ENCODE measurements at places on chromosomes 13 and 19.

- no peak for DNase-seq
These were observed 54.0 kb upstream of the DOCK9 start for GRCh38 chr13:99031832-99032231.

DNA sequence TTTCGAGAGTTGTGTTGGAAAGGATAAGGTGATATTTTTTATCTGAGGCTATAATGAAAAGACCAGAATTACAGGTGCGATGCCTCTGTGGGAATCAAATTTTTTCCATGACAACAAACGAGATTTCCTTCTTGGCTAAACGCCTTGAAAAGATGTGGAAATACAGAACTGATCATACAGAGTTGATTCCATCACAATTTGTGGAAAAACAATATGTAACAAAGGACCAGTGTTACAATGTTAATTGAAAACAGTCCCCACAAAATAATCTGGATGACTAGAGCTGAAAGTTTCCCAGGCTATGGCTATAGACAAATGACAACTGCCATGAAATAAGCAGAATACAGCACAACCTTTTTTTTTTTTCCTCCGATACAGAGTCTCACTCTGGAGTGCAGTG is 628.9 kb downstream of the DIAPH3 start:
- DNase-seq, result no peak

DNA sequence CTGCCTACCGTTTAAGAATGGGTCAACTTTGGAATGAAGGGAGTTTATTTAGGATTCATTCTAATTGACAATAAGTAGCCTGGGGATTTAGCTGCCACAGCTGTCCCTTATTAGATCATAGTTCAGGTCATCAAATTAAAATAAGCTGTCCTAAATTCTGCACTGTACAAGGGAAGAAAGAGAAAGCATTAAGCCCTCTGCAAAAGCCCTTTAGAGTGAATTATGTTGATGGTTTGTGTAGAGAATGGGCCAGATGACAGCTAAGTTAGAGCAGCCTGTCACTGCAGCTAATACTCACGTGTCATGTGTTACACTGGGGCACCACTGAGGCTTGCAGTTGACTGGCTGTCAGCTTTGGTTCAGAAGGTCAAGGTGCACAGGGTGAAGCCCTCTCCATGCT is 737.1 kb upstream of the SLC10A2 start:
- DNase-seq, result no peak

DNA sequence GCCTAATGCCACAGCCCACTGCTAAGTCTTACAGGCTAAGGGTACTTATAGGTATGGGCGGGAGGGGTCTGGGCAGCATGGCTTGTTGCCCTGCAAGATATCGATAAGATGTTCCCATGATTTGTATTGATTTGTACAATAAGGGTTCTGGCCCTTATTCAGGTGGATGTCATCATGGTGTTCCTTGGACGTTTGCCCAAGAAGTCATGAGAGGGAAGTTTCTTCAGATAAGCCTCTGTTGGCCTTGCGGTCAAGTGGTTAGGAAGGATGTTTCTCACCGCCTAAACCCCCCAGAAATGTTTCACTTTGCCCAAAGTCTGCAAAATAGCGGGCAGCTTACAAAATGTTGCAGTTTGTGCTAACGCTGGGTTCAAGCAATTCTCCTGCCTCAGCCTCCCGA is 7.3 kb downstream of the PARP4 start:
- DNase-seq, result no peak

DNA sequence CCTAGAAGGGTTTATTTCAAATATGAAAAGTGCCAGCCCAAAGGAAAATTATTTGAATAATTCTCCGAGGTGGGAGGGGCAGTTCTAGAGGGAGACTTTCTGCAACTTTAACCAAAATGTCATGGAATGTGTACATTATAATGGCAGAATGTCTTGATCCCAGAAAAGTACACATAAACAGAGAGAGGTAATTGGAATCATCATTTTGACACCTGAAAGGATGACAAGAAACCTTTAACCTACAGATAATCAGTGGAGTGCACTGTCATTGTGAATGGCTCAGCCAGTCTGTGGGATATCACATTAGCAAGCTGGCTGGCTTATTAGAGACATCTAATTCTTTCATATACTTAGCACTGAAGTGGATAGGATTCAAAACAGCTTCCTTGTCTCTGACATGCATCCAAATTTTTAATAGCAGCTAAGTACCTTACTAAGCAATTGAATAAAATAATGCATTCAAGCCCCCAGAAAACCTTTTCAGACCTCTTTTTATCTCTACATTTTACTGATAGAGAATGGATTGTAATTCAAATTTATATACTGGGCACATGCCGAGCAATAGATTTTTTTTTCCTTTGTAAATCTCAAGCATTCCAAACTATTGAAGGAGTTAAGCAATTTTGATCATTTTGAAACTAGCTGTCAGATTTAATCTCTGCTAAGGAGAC is 468.6 kb downstream of the COG6 start:
- DNase-seq, result no peak

- DNase-seq, result no peak
These were observed 1388.0 kb downstream of the EFNB2 start for GRCh38 chr13:105147461-105147860.

DNA sequence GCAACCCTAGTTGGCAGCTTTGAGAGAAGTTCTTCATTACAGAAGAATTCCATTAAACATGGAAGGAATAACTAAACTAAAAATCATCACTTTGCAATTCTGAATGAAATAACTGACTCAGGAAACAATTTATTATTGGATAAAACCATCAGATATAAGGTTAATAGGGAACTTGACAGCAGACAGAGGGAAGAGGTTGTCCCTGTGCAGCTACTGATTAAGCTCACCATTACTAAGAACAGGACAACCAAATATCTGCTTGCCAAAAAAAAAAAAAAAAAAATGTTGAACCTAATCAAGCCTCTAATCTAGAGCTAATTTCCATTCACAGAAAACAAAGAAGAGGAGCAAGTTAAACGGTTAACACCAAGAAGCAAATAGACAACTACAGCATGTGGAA is 12.8 kb downstream of the N4BP2L2 start:
- no peak for DNase-seq

DNA sequence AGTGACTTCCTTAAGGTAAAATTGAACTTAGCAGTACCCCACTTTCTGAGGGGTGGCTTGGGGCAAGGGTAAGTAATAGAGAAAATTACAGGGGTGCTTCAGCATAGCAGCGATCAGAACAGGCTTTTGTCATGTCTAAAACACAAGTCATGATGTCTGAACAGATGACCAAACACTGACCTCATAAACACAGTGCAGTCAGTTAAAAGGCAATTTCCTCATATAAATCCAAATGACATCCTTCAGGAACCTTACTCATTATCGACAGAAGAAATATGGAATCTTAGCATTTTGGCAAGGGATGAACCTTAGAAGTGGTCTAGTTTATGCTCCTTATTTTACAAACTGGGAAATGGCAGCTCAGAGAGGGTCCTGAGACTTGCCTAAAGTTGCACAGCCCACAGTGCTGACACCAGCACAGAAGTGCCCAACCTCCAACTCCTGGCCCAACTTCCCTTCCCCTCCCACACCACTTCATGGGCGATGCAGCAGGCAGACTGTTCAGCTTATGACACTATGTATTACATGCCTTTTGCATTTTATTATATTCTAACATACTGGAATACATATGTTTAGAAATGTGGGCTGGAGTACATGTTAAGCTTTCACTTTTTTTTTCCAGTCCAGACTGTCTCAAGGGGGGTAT is 3.6 kb downstream of the GJA3 start:
- no peak for DNase-seq

Measured in activated naive CD4-positive, alpha-beta T cell treated with Interleukin-2 at 50 U/mL for 16 hours (primary cell).